Stimulated activated CD4-positive, alpha-beta T cell treated with anti-CD3 and anti-CD28 coated beads, Interleukin-2, amount 100 ng/mL, for 48 hours (primary cell): ENCODE measurements at places on chromosomes 7 and 10.
A peak's percentile ranks its signal among the peaks of the same experiment; 100 is the strongest.

- DNase-seq, result peak; percentile 28
Observed at GRCh38 chr10:86535132-86535882, 13.7 kb upstream of the WAPL start.

- DNase-seq, result peak; percentile 25
Observed at GRCh38 chr10:21516242-21517131, 9.0 kb downstream of the SKIDA1 start.

GRCh38 chr7:18353339-18353738 is 142.2 kb upstream of the HDAC9 start:
- no peak for DNase-seq

DNA sequence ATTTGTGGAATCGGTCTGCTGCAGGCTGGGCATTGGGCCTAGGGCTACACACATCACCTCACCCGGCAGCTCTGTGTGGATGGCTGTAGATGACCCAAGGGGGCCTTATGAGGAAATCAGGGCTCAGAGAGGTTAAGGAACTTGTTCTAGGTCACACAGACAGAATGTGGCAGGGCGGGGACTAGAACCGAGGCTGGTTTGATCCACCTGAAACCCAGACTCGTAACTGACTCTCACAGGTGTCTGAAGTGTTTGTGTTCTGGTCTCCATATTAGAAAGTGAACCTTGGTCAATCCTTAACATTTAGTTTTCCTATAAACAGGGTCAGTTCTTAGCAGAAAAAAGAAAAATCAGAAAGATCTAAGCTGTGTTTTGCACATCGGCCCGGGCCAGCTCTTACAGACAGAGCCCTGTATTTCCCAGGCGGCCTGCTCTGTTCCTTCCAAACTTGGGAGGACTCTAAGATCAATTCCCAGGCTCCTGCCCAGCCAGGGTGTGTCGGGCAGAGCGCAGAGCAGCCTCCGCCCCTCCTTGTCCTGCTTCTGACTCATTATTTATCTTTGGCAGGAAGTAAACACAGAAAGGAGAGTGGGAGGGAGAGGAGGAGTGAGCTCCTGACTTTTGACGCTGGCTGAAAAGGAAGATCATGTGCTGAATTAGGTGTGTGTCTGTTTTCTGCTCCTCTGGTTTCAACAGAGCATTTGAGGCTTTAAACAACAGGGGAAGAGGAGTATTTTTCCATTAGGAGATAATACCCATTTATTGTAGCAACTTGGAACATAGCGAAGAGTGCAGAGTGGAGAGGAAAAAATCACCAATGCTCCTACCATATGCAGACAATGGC is 74.1 kb downstream of the TACC2 start:
- DNase-seq, result no peak

DNA sequence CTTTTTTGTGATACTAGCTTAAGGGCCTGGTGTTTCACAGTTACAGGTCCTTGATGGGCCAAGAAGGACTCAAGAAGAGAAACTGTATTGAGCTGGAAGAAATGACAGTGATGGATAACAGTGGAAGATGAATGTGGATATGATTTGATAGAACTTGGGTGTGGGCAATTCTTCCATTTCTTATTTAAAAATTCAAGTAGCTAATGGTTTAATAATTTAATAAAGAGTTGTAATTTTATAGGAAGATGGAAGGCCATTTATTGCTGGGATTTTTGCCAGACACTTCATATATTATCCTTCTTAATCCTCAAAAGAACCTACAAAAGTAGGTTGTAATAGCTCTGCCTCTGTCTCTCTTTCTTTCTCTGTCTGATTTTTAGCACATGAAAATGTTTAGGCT is 21.3 kb upstream of the AKR1B1 start:
- no peak for DNase-seq

GRCh38 chr10:17307123-17307522 is 79.1 kb downstream of the VIM start:
- DNase-seq, result no peak

GRCh38 chr7:112866424-112866823 is 76.2 kb upstream of the TMEM168 start:
- no peak for DNase-seq

GRCh38 chr7:1460821-1461645 is 1.8 kb upstream of the MICALL2 start:
- DNase-seq, result no peak

DNA sequence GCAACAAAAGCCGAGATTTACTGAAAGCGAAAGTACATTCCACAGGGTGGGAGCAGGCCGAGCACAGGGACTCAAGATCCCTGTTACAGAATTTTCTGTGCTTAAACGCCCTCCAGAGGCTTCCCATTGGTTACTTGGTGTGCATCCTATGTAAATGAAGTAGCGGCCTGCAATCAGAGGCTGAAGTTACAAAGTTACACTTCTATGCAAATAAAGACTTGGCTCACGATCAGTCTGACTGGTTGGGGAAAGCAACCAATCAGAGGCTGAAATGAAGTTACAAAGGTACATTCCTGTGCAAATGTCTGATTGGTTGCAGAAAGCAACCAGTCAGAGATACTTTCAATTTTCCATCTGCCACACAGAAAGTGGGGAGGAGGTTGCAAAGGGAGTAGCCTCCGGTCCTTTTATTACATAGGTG is 4.1 kb downstream of the ACBD7 start:
- DNase-seq, result no peak
